IgD-negative memory B cell (primary cell): ENCODE measurements at places on chromosomes 2 and 18. TPM values are rescaled to one million over a fixed set of nuclear protein-coding genes. Genes with fewer than 3 reads are reported as not detected.

Gene LRATD1
- polyA plus RNA-seq, result not detected

Gene TEKT4
- not detected for polyA plus RNA-seq

Gene CXCR4
- 862 TPM for polyA plus RNA-seq

Gene CERKL
- 13.0 TPM for polyA plus RNA-seq

Gene ECEL1
- not detected for polyA plus RNA-seq

Gene MC4R
- not detected for polyA plus RNA-seq

Gene EPB41L3
- polyA plus RNA-seq, result 0.39 TPM

Gene FNDC4
- not detected for polyA plus RNA-seq

Gene DSG2
- not detected for polyA plus RNA-seq

Gene SPOPL
- polyA plus RNA-seq, result 7.7 TPM

Gene TNFAIP6
- polyA plus RNA-seq, result not detected

Gene LOXHD1
- not detected for polyA plus RNA-seq

Gene EPHA4
- 29.3 TPM for polyA plus RNA-seq

Gene ZNF516
- polyA plus RNA-seq, result 1.2 TPM

Gene KIF1A
- polyA plus RNA-seq, result not detected

Gene SLC19A3
- polyA plus RNA-seq, result not detected

Gene EGR4
- 0.26 TPM for polyA plus RNA-seq

Gene RSAD2
- 3.3 TPM for polyA plus RNA-seq
